ENCODE measurements at places on chromosomes 7 and 10. TPM values are rescaled to one million over a fixed set of nuclear protein-coding genes. Genes with fewer than 3 reads are reported as not detected.

Gene ASAH2
- total RNA-seq: 5.8 TPM

Gene ANKRD61
- total RNA-seq: 0.33 TPM

Gene ZNF722
- total RNA-seq: not detected

Gene OR6V1
- total RNA-seq: not detected

Gene RASSF4
- total RNA-seq: 1.5 TPM

Gene WNT16
- total RNA-seq: not detected

Gene WNT2
- not detected for total RNA-seq

Gene ERVW-1
- 0.23 TPM for total RNA-seq

Gene SPDYE9
- total RNA-seq: not detected

DNA sequence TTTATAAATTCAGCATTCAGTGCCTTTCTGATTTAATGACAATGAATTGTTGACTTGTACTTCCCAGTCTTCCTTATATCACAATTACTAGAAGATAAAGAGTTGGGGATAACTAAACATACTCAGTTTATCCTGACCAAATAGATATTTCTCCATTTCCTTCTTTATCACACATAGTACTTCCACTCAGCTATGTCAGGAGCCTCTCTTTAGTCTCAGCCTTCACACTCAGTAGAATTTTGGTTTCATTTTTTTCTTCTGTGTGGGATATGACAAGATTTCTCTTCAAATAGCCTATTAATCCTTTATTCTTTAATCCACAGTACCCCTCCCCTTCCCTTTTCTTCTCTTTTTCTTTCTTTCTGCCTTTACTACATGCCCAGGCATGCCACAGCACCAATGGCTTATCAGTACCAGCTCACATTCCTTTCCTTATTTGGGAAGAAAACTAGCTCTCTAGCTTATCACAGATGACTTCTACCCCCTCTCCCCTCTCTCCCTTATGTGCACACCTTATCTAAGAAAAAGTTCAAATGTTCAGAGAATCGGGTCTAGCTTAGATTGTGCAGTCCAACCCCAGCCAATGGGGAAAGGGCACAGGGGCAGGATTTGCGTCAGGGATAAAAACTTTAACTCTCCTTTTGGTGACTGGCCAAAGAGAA, 109.0 kb downstream of the PHF14 start:
- DNase-seq: no peak

- DNase-seq: no peak
Observed at GRCh38 chr10:90306187-90306586, 551.7 kb downstream of the HTR7 start.

GRCh38 chr7:25239888-25240287, 11.6 kb upstream of the NPVF start:
- DNase-seq: no peak

DNA sequence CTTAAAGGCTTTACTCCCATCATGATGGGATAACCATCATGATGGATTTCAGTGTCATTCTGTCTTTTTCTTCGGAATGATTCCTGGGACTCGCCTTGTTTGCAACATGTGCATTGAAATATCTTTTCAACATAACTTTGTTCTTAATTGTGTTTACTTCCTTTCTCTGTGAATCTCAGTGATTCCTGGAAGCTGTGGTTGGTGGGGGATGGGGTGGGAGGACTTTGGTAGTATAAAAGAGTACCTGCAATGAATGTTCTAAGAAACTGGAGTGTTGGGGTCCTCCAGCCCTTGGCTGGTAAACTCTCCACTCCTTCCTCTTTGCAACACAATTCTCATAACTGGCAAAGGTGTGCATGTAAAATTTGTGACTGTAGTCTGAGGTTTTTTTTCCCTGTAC, 11.5 kb upstream of the SH2D4B start:
- DNase-seq: no peak

DNA sequence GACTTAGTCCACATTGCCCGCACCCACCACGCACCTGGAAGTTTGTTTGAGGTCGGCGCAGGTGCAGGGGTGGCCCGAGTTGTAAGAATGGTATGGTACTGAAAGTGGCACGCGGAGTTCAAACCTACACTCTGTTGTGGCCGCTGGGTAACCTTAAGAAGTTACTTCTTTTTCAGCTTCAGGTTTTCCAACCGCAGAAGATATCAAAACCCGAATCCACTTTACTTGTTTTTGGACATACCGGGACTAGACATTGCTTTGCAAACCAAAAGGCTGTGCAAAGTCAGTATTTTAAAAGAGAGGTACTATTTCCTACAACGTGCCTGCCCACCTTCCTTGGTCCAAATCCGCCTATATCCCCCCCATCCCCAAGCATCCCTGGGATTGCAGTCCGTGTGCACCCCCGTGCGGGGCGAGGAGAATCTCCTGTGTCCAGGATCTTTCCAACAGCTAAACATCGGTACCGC, 1.0 kb downstream of the IGFBP3 start:
- DNase-seq: no peak

DNA sequence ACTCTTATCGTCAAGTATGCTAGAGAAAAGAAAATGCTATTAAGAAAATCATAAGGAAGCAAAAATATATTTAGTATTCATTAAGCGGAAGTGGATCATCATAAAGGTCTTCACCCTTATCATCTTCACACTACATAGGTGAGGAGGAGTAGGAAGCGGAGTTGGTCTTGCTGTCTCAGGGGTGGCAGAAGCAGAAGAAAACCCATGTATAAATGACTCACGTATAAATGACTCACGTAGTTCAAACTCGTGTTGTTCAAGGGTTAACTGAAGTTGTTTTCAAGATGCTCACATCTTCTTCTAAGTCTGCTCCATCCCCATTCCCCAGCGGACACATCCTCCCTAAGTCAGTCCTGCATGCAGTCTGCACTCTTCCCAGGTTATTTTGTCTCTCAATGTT, 72.4 kb downstream of the SFMBT2 start:
- DNase-seq: no peak

GRCh38 chr7:29035044-29035740, 77.1 kb upstream of the TRIL start:
- peak; percentile 21 for DNase-seq

DNA sequence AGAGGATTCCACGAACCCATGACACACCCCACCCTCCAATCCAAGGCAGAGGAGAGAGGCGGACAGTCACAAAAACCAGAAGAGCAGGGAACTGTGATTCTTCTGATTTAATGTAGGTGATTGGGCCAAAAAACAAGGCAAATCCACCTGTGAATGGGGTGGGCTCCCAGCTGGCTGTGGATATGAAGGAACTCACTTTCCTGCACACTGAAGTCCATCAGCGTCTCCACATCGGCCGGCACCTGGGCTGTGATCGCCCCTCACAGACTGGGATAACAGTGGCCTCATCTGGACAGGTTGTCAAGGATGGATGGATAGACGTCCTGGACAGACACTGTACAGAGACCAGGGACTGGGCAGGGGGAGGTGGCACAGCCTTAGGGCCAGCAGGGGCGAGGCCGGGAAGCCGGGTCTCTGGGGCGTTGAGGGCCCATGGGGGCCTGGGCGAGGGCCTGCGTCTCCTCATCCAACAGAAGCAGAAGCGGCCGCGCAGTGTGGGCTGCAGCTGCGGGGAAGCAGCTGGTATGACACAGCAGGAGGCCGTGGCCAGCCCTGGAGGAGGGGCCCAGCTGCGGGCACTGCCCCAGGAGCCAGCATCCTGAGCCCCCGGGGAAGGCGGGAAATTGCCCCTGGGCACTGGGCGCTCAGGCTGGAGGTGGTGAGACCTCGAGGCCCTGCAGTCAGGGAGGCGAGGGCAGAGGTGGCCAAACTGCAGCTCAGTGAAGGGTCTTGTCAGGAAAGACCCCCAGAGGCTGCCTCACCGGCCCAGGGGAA, 54.2 kb downstream of the DIP2C start:
- DNase-seq: no peak

DNA sequence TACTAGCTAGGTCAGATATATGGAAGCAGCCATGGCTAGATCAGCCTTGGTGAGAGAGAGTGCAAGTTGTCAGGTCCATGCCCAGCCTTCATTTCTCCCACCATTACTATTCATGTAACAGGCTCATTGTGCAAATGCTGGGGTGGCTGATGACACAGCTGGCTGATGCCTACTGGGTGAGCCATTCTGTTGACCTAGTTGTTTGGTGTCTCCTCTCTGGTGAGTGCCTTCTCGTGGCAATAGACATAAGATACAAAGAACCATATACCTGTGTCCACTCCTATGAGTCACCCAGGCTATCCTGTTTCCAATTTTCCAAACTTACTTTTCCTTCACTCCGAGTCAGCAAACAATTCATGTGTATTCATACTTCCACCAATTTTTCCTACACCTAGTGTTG, 46.0 kb downstream of the ZNF25 start:
- no peak for DNase-seq

DNA sequence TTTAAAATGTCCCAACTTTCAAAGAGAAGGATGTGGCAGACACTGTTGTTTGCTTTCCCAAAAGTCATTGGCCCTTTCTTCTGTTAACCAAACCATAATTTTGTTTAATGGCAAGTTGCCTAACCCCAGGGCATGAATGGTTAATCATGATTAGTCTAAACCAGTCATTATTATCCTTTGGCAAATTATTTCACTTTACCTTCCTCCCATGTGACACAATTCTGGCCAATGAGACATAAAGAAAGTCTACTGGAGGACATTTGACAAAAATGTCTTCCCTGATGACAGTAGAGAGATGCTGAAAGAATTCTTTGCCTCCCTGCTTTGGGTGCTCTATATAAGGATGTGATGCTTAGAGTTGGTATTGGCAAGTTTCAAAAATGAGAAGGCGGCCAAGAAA, 101.9 kb downstream of the PODXL start:
- no peak for DNase-seq

DNA sequence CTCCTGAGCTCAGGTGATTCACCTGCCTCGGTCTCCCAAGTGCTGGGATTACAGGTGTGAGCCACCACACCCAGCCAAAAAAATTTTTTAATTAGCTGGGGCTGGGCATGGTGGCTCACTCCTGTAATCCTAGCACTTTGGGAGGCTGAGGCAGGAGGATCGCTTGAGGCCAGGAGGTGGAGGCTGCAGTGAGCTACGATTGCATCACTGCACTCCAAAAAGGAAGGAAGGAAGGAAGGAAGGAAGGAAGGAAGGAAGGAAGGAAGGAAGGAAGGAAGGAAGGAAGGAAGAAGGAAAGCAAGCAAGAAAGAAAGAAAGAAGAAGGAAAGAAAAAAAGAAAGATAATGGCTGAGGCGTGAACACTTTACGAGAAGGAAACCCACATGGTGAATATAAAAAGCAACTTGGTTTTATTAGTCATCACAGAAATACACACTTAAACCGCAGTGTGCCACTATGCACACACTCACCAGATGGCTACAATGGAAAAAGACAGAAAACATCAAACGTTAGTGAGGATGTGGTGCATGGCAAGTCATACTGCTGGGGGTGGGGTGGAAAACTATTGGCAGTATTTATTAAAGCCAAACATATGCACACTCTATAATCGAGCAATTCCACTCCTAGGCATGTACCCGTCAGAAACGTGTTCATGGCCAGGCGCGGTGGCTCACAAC, 4.4 kb upstream of the CCL26 start:
- DNase-seq: peak; percentile 63

DNA sequence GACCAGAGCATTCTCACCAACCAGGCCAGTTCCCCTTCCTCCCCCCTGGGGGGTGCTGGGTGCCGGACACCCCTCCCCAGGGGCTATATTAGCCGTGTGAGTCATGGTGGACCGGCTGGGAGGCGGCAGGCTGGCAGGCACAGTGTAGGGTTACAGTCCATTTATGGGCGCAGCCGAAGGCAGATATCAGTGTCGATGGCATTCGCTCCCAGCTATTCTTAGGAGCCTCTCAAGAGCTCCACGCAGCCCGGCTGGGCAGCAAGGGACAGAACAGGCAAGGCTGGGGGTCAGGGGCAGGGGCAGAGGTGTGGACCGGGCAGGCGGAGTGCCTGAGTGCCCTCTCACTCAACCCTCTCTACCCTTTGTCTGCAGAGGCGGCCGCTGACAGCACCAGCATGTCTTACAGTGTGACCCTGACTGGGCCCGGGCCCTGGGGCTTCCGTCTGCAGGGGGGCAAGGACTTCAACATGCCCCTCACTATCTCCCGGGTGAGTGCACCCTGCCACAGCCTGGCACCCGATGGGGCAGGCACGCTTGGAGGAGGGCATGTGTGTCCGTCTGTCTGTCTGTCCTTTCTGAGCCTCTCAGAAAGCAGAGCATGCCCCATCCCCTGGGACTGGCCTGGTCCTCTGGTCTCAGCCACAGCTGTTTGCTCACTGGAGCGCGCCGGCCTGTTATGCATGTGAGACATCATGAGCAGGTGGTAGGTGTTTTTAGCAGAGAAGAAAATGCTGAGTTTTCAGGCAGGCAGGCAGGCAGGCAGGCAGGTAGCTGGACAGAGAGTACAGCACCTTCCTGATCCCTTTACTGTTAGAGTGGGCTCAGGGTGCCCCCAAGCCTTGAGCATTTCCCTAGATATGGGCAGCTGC, at the start of gene LDB3:
Gene LDB3, plus strand, starts transcription at position 215 of the 869 bp plus-strand sequence. Its CDS starts 181 bp downstream, at position 396.
- no peak for DNase-seq

GRCh38 chr7:131056007-131056406, 271.7 kb upstream of the MKLN1 start:
- no peak for DNase-seq

- DNase-seq: no peak
Observed at GRCh38 chr10:13734151-13734550, 147.4 kb downstream of the PRPF18 start.

- no peak for DNase-seq
Observed at GRCh38 chr10:34116220-34116641, 698.9 kb downstream of the PARD3 start.

DNA sequence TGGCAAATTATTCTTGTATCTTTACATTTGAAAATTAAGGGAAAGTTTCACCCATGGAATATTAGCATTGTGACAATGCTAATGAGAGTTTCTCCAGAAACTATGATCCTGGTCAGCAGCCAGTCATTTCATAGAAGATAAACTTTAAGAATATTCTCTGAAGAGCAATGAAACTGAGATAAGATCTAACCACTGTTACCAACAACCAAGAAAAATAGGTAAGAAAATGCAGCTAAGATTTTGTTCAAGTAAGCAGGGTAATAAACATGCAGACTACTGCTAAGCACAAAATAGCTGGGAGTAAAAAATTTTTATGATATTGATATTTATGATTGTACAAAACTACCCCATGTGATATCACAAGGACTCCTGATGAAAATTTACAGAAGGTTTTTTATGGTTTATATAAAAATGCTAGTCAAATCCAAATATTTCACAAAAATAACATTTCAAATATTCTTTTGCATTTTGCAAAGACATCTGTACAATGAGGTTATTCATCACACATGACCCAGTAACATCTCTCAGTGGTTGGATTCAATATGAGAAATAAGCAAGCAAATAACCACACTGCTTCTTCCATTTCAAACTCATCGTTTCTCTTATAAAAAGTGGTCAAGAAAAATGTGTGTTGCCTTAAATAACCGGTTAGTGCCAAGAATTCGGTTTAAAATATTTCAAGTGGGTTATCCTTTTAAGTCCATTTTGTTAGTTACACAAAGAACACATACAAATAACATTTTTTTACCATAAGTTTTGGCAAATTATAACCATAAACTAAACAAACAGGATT, 251.6 kb downstream of the DIP2C start:
- no peak for DNase-seq

DNA sequence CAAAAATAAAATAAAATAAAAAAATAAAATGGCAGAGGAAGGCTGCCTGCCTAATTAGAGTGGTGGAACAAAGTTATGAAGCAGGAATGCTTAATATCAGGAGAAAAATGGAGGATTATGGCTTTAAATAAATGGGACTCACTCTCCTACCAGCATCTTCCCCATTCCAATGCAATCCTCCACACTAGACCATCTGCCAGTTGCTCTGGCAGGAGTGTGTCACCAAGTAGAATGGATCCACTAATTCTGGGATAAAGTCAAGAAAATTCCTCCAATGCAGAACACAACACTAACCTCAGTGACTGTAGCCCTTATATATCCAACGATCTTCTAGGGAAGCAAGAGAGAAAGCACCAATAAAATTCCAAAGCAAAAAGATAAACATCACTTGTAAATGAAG, 112.5 kb upstream of the ARID5B start:
- no peak for DNase-seq

- DNase-seq: no peak
Observed at GRCh38 chr10:128095753-128096469, 30.3 kb downstream of the MKI67 start.
